Hematopoietic multipotent progenitor cell treated with erythropoietin and hydrocortisone succinate and interleukin-3 and kit ligand, for 15 days (in vitro differentiated cells): ENCODE measurements at places on chromosomes 13 and 19.

DNA sequence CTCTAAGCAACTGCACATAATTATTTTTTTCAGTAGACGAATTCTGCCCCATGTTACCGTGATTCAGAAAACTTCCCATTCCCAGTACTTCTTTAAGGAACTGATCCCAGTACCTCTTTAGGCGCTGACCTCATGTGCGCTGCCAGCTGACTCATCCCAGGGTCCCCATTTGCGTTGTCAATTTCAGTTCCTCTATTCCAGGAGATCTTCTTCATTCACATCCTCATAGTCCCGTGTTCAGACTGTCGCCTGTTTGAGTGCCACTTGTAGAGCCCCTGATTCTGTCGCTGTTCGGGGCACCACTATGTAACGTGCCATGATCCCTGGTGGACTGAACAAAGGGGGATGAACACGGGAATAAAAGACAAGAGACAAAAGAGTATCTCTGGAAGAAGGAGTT is 16.4 kb downstream of the FPR3 start:
- DNase-seq: no peak

- no peak for DNase-seq
These were observed 10.2 kb upstream of the OR10H5 start for GRCh38 chr19:15776991-15777970.

DNA sequence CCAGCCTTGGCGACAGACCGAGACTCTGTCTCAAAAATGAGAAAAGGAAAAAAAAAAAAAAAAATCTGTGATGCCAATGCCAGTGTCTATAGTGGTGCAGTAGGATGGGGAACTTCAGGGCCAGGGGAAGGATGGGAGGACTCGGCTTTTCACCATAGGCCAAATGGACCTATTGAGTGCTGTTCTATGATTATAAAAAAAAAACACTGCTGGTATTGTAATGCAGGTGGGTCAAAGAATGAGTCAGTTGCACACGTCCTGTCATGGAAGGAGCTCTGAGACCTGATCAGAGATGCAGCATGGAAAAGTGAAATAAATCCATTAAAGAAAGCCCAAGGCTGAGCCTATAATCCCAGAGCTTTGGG is 7.0 kb downstream of the DNAJB1 start:
- no peak for DNase-seq

DNA sequence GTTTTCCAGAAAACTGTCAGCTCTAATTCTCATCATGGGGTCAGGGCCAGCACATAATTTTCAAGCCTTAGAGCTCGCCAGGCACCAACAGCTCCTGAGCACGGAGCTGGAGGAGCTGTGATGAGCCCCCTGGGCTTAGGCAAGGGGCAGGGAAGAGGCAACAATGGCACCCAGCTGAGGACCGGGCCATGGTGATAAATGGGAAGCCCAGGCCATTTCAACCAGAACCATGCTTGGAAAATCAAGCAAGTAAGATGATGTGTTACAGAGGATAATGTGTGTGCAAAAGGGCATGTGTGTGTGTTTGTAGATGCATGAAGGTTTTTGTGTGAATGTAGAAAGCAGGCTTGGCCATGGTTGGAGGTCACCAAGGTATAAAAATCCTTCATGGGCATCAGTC is 66.8 kb upstream of the UBAC2 start:
- DNase-seq: no peak

- DNase-seq: no peak
These were observed 106.5 kb downstream of the LHFPL6 start for GRCh38 chr13:39496506-39496905.

DNA sequence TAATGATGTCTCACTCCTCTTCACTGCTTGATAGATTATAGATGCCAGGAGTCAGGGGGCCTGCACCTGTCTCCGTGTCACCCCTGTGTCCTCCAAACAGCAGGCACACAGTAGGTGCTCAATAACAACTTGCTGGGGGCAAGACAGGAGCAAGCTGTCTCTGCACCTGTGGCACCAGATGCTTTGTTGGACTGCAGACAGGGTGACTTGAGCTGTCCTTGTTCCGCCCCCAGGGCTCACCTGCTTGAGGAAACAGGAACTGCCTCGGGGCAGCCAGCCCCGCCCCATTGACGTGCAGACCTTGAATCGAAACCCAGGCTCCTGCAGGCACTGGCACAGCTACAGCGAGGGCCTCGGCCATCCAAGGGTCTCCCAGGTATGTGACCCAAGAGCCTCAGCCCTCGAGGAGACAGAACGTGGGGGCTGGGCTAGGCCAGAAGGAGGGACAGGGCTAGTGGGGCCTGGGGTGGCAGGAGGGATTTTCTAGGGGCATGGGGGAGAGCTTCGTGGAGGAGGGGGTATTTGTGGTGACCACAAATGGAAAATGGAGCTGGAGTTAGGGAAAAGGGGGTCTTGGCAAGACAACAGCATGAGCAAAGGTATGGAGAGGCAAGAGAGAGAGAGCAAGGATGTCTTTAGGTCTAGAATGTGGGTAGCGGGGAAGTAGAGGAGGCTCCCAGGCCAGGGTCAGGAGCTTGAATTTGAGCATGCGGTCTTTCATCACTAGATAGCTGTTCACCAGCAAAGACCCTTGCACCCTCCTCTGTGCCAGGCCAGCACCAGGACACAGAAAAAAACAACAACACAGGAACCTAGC is at the start of gene HSH2D:
TSS of gene HSH2D (plus strand) at position 287 of the 817 bp plus-strand sequence. CDS start 5,066 bp downstream, outside the sequence.
- no peak for DNase-seq

DNA sequence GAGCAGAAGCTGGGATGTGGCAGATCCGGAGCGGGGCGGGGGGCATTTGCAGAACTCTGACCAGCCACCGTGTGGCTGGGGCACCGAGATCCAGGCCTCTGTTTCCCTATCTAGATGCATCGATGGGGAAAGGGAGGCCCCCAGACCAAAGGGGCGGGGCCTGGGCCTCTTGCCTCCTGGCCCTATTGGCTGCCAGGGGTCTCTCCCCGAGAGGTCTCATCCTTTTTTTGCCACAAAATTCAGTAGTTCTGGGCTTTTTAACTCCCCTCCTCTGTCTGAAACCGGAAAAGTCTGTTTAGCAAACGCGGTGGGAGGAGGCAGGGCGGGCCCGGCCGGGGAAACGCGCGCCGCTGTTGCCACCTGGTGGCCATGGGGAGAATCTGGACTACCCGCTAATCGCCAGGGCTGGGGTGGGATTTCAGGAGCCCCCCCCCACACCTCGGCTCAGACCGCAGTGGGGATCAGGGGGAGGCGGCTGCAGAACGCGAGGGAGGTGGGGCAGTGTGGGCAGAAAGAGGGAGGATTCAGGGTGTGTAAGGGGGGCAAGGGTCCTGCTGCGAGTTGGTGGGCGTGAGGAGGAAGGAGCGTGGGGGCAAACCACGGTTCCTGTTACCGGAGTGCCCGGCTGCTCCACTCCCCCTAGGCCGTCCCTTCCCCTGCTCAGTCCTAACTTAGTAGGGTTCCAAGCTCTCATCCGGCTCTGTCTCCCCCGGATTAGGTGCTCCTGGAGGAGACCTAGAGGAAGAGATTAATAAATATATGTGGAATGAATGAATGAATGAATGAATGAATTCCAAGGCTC is 28.3 kb downstream of the IL12RB1 start:
- DNase-seq: peak; percentile 85

GRCh38 chr13:79451500-79451962 is 29.4 kb upstream of the NDFIP2 start:
- DNase-seq: no peak

DNA sequence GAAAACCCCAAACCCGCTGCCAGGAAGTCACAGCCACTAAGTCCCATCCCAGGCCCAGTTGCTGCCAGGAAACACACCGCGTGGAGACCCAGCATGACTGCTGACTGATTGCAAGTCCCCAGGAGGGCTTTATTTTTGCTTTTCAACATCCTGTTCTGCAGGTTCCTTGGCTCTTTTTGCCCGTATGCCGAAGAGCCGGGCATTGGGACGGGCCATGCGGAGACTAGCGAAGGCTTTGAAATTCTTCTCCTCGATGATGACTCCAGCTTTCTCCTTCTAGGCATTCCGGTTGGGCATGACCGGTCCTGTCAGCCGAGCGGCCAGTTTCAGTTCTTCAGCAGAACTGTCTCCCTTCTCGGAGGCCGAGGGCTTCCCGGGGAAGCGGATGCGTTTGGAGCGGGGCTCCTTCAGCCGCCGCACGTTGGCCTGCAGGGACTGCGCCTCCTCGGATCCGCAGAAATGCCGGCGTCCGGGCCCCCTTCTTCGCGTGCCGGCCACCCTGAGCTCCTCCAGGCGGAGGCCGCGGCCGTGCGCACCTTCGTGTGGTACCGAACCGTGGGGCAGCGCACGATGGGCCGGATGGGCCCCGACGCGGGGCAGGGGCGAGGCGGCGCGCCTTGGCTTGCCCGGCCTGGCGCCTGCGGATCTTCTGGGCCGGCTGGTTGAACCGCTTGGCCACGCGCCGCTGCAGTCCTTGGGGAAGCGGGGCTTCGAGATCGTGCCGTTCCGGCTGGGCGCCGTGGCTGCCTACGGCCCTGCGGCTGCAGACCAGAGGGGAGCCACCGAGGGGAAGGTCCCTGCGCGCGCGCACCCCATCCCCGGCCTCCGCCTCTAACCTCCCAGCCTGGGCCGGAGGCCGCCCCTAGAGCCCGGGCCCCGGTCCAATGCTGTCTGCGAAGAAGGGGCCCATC is 15.2 kb downstream of the ZSCAN5C start:
- DNase-seq: no peak

DNA sequence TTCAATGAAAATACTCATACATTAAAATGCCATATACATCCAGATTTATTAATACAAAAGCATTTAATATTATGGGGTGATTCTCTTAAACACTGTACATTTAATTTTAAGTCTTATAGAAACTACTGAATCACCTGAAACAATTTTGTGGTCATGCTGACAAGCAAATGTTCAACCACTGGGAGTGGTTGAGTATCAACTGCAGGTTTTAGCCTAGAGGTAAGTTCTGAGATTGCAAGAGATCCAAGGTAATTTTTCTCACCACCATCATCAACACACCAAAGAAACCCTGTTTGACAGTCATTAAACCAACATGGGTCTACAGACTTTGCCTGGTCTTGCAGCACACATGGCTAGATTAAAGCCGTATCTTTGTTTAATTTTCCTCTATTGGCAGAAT is 196.3 kb downstream of the LHFPL6 start:
- DNase-seq: no peak

DNA sequence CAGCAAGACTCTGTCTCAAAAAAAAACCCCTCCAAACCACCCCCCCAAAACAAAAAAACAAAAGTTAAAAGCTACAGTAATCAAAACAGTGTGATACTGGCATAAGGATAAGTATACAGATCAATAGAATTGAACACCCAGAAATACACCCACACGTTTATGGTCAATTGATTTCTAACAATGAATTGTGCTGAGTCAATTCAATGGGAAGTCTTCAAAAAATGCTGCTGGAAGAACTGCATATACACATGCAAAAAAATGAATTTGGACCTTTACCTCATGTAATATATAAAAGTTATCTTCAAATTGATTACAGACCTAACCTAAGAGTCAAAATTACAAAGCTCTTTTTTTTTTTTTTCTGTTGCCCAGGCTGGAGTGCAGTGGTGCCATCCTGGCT is 19.8 kb upstream of the NAPA start:
- no peak for DNase-seq

GRCh38 chr13:37010424-37010823 is 9.8 kb downstream of the EXOSC8 start:
- DNase-seq: no peak

DNA sequence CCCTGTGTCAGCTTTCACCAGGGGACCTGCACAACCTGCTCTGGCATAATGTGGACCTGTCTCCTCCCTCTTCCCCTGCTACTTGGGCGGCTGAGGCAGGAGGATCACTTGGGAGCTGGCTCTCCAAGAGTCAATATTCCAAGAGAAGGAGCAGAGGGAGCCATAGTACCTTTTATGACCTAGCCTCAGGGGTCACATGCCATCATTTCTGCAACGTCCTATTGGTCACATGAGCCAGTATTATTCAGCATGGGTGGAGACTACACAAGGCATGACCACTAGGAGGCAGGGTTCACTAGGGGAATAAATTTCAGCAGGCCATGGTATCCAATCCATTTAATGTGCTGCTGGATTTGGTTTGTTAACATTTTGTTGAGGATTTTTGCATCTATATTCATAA is 12.0 kb upstream of the SHFL start:
- DNase-seq: peak; percentile 44

- DNase-seq: peak; percentile 77
These were observed 10.7 kb downstream of the PTGIR start for GRCh38 chr19:46614114-46614722.

GRCh38 chr19:29326351-29326750 is 113.4 kb upstream of the UQCRFS1 start:
- no peak for DNase-seq
